Cortex of kidney (tissue), 1 donor: ENCODE measurements at places on chromosomes 6 and 20.

DNA sequence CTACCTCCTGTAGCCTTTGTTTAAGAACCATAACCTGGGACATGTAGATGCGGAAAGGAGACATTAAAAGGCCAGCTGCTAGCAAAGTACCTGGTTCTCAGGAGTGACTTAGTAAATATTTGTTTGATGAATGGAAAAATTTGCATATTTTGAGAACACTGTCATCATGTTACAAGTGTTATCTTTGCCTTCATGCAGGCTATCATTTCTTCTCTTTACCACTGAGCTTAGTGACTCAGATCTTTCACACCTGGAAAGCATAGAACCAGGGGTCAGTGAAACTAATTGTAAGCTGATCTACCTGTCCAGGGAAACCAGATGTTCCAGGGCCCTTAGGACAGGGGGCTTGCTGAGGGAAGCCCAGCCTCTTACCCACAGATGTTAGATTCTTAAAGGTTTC, 5.4 kb downstream of the ZFP57 start:
- DNase-seq = no peak

DNA sequence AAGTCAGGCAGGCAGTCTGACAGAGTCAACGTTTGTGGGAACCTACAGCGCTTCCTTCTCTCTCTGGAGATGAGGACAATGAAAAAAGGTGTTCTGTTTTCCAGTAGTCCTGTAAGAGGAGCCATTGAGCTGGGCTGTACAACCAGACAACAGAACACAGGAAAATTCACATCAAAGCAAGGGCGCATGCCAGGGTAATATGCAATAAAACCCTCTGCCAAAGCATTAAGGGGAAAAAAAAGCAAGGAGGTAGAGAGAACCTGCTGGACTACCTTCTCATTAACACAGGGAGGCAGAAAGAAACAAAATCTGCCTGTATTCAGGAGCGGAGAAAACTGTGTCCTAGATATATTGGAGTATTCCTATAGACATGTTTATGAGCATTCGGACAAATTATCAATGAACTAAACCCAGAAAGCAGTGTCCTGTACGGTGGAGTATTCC, 1.3 kb downstream of the RNF24 start:
- no peak for DNase-seq

- DNase-seq = no peak
Measured at GRCh38 chr6:35065441-35065800, 75.7 kb downstream of the TCP11 start.

DNA sequence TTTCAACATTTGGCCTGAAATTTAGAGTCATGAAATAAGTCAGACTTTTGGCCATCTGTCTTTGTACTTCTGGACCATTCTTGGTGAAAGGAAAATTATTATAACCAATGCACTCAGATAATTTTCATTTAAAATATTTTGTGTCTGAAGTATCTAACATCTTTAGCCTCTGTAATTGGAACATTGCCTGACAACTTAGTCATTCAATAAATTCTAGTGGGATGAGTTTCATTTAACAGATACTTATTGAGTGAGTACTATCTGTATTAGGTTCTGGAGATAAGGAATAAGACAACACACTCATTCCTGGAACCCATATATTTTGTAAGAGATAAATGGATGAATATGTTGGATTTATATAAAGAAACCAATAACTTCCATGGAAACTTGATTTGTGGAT, 536.0 kb downstream of the BCKDHB start:
- no peak for DNase-seq

DNA sequence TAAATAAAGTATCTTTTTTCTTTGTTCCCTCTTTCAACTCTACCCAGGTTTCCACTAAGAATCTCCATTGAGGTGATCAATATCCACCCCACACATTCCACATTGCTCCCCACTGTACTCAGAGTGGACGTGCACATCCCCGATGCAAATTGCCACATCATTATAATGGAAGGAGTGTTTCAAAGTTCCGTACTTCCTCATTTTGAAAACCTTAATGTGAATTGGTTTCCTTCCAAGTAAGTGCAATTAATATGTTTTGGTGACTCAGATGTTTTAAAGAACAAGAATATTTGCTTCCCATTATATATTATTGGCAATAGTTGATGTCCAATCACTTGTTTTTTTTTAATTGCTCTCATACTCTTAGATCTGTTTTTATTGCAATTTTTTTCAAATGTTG, 463.6 kb downstream of the HACE1 start:
- DNase-seq = no peak

DNA sequence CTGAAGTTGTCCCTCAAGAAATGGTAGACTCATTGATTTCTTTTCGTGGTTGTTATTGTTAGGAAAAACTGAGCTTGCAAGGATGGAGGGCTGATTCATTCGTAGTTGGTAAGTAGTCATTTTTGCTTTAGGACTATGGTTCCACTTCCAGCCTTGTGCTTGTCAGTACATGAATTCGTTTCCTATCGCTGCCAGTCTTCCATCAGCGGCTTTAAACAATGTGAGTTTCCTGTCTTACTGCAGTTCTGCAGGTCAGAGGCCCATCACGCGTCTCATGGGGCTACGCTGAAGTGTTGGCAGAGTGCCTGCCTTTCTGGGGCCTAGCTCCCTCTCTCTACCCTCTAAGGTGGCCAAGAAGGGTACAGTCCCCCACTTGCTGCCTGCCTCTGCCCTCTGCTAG, 11.4 kb upstream of the MDFI start:
- DNase-seq = no peak

GRCh38 chr6:137744877-137745276, 122.2 kb upstream of the TNFAIP3 start:
- DNase-seq = no peak

DNA sequence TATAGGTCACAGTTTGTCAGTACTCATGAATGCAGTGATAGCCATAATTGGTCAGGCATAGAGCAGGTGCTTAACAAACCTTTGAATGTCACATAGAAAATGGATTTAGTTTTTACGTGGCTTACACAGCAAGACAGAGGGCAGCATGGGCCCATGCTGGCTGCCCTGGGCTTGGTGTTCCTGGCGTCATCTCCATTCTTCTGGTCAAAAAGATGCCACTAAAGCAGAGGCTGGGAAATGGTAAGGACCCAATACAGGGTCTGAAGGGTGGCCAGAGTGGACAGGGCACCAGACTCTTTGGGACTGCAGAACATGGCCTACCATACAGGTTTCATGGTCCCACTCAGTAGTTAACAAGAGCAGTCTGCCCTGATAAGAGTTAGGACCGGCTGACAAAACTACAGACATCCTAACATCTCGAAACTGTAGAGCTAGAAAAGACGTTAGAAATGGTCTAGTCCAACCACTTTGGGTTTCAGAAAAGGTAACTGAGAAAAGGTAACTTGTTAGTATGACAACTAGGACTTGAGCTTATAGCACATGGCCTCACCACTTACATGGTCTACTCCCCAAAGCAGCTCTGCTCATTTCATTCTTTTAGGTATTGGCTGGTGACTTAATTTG, 22.6 kb downstream of the HEBP2 start:
- DNase-seq = no peak

DNA sequence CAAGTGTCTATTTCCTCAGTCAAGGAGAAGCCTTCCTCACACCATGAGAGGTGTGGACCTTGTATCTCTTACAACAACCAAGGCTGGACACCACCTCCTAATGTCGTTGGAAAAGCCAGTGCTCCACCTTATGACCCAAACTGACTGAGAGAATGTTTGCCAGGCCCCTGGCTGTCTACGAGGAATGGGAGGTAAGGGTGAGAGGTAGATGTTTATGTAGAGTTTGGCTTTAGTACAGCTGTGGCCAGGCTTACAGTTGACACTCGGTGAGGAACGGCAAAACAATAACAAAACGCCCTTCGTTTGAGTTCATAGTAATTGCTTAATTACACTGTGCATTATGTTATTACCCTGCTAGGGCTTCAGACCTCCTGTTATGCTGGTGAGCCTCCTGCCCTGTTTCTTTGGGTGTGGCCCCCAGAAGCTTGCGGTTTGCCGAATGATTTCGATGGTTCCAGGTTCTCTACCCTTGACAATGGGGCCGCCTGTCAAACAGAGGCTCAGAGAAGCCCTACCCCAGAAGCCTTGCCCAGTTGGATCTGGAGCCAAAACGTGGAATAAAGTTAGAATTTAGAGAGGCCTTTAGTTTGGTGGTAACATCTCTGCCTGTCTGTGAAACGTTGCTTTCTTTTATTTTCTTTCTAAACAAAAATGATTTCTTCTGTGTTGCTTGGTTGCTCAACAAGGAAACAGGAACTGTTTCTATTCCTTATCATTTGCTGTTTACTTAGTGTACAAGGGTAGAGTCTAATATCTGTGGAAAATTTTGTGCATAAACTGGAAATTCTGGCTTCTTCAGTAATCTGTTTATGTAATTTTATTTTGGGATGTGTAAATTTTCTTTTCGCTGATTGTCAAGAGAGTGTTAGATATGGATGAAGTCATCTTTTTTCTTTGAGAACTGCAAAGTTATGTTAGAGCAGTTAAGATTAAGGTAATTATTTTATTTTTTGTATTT, 60.4 kb upstream of the FOXQ1 start:
- no peak for DNase-seq

GRCh38 chr6:291697-292505, at the start of gene DUSP22:
DUSP22 (plus strand) TSS chr6:292487; CDS start chr6:292540, 53 bp downstream.
- no peak for DNase-seq

- DNase-seq = no peak
Measured at GRCh38 chr20:62887152-62887859, 25.7 kb upstream of the TCFL5 start.

- DNase-seq = no peak
Measured at GRCh38 chr6:20946022-20946421, 411.8 kb downstream of the CDKAL1 start.

DNA sequence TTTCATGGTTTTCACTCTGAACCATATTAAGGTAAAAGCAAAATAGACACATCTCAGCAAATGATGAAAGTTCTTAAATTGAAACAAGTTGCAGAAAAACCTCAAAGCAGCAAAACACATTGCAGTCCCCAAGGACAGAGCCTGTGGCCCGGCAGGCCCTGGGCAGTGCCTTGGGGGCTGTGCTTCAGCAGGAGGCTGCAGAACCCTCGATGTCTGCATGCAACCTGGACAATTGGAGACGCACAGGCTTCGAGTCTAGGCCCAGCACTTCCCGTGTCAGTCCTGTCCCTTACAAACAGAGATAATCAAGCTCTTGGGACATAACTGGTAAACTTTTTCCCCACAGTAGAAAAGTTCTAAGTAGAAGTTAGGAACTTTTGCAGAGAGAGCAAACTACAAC, 9.2 kb downstream of the PYGB start:
- no peak for DNase-seq

- no peak for DNase-seq
Measured at GRCh38 chr6:138078491-138078890, 28.7 kb downstream of the PERP start.

DNA sequence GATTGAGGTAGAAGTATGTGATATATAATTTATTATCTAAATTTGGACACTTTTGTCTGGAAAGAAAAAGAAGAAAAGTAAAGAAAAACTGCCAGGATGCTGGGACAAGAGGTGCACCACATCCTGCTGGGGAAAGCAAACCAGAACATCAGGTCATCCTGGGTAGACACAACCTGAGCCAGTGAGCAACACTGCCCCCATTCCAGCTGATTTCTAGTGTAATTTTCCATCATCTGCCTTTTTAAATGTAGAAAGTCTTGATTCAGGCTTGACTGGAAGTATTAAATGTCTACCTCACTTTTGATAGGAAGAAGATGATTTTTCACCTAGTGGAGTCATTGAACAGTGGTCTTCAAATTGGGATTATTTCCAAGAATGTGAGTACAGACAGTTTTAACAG, 1164.5 kb upstream of the CITED2 start:
- DNase-seq = no peak

GRCh38 chr6:27507041-27507956, 34.4 kb upstream of the ZNF184 start:
- DNase-seq = no peak

- no peak for DNase-seq
Measured at GRCh38 chr6:39812496-39812852, 20.3 kb downstream of the DAAM2 start.

- DNase-seq = no peak
Measured at GRCh38 chr6:105609375-105609991, 206.6 kb upstream of the PREP start.

- no peak for DNase-seq
Measured at GRCh38 chr6:160949531-160949930, 42.0 kb upstream of the MAP3K4 start.

DNA sequence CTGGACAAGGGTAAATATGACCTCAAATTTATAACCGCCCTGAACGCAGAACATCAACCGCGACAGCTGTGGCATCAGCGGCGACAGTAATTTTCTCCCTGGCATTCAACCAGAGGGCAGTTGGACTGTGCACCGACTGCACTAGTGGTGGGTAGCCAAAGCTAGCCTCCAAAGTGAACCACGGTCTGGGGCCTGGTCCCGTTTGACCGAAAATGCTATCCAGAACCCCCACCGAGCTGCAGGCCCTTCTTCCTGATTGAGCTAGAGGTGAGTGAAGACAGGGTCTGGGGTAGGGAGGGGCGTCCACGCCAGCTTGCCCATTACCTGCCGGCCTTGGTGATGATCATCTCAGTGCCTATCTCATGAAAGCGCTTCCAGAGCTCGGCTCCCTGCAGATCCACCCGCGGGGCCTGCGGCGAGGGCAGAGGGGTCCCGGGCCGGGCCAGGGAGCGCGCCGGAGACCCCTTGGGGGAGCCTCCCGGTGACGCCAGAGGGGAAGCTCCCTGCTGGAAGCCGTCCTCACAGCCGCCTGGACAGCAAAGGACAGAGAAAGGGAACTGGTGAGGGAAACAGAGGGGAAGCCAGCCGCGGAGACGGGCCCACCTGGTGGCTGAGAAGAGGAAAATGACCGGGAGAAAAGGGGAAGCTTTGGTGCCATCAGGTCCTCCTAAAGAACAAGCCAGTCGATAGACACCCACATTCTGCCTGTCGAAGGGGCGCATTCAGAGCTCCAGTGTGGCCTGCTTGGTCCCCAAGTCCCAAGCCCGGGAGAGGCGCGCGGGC, 2.0 kb downstream of the TBX18 start:
- no peak for DNase-seq

GRCh38 chr6:118320652-118321051, 227.4 kb upstream of the PLN start:
- DNase-seq = no peak

DNA sequence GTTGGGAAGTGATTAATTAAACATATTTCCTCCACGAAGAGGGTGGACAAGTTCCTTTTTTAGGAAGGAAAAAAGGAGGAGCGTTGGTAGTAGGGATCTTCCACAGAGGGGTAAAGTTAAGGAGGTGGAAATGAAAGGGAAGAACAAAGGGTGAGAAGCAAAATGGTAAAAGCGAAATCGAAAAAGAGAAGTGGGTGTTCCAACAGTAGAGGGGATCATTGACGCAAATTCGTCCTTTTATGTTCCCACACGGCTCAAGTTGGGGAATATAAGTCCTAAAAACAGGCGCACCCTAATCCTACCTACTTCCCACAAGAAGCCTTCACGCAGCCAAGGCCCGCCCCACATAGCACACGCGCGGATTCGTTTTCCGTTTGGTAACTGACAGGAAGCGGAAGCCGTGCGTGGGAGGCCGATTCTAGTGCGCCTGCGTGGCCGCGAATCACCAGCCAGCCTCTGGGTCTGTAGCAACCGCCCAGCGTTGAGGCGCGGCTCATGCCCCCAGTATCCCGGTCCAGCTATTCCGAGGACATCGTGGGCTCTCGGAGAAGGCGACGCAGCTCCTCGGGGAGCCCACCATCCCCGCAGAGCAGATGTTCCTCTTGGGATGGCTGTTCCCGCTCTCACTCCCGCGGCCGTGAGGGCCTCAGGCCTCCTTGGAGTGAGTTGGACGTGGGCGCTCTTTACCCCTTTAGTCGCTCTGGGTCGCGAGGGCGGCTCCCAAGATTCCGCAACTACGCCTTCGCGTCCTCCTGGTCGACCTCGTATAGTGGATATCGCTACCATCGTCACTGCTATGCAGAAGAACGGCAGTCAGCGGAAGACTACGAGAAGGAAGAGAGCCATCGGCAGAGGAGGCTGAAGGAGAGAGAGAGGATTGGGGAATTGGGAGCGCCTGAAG, at the start of gene NKAPL:
NKAPL (plus strand) TSS at position 421 of the 901 bp plus-strand sequence; CDS start at position 496, 75 bp downstream.
- no peak for DNase-seq
